ENCODE measurements at places on chromosomes 13 and 19.

- DNase-seq = no peak
Observed at GRCh38 chr13:23639674-23640073, 69.5 kb downstream of the TNFRSF19 start.

DNA sequence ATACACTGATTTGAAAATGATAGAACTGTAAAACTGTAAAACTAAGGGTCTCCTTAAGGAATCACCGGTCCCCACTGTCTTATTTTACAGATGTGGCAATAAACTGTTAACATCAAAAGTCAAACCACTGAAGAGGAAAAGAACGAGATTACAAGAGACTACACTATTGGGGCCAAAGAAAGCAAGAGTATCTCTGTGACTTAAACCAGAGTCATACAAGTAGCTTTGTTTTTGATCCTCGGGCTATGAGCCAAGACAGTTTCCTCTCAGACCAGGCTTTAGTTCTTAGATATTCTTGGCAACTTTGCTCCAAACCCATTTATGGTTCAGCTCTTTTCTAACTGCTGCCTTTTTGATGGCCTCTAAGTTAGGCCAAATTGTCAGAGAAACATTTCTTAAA, 113.8 kb downstream of the TBC1D4 start:
- DNase-seq = peak; percentile 65

DNA sequence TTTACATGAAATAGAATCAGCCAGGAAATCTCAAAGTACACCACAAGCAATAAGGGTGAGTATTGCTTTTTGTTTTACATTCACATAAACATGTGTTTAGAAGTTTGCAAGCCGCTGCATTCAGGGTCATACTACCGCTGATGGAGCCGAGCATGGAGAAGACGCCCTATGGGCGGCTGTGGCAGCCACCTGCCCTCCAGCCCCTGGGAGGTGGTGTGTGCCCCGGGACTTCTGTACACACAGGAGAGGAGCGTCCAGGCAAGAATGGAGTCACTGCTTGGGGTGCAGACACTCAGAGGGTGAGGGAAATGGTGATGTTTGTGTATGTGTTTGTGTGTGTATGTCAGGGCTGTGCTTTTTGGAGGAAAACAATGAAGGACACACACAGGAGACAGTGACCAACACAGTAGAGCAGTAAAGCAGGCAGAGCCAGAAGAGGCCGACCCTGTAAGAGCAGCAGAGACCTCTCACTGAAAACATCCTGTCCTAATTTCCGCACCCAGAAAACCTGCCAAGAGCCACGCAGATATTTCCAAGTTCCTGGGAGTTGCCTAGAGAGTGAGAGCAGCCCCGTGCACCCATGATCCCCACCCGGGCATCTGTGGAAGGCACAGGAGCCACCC, 108.1 kb upstream of the GJB6 start:
- DNase-seq = no peak

DNA sequence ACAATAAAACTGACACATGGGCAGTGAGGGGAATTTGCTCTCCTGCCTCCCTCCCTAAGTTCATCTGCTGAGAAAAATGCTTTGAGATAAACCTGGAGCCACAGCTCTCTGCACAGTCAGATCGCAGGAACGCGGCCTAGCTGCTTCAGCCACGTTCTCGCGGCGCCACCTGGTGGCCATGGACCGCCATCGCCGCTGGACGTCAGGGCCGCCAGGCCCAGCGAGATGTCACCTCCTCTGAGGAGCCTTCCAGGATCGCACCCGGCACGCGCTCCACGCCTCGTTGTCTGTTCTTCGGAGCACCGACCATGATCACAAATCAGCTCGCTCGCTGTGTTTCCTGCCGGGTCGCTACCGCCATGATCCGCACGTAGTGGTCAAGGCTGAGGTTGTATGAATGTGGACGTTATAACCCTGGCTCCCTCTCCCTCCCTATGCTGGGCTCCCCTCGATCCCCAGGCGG, 20.6 kb upstream of the USP29 start:
- peak; percentile 71 for DNase-seq

DNA sequence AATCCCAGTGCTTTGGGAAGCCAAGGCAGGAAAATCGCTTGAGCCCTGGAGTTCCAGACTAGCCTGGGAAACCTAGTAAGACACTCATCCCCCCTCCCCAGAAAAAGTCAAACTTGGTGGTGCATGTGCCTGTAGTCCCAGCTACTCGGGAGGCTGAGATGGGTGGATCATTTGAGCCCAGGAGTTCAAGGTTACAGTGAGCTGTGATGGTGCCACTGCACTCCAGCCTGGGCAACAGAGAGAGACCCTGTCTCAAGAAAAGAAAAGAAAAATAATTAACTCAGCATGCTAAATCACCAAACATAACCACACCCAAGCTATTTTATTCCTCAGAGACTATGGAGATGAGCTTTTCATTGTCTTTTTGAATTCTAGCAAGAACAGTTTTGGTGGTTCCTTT, 56.2 kb upstream of the SCEL start:
- no peak for DNase-seq

GRCh38 chr19:42216653-42217519, 591 bp downstream of the DEDD2 start:
- peak; percentile 15 for DNase-seq

DNA sequence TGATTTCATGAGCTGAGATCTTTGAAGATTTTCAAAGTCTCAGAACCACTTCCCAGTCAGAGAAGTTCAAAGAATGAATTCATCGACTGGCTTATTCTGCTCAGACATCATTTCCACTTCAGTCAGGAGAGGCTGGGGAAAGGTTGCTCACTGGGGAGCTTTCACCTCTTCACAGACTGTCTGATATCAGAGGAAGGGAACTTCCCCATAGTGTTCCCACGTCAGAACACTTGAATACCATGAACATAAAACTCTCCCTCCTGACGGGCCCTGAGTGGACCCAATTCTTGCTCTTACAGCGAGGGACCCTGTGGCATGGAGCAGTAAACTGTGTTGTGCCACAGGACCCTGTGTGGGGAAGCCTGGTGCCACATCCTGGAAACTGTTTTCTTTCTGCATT, 492.6 kb downstream of the COG6 start:
- no peak for DNase-seq

DNA sequence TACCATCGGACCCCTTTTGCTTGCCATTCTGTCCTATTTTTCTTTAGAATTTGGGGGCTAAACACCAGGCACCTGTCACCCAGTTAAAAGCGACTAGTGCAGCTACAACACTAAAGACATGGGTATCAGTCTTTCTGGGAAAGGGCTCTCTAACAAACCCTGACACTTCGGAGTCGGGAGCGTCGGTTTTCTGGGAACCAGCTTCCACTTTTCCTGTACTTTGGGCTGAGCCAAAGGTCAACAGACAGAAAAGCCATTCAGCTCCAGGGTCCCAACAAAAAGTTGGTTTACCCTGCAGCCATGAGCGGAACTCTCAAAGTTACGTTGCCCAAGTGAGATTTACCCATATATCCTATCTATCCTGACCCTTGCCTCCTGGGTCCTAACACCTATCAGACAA, 337.0 kb upstream of the SLITRK5 start:
- no peak for DNase-seq

DNA sequence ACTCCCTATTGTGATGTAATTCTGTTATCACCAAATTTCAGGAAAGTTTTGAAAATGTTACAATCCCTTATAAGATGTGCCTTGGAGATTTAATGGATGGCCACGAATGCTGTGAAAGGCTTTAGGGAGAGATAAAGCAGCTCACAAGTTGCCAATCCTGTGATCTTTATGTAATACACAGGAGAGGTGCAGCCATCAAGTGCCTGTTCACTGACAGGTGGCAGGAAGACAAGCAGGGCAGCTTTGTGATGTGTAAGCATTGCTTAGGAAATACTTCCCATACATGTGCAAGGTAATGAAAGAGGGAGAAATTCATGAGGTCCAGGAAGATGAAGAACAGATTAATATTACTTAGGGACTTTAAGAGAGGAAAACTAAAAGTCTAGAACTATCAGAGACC, 628.8 kb downstream of the SLITRK6 start:
- no peak for DNase-seq

GRCh38 chr13:41465898-41466320, 8.6 kb downstream of the RGCC start:
- no peak for DNase-seq

Data from PC-3 (cell line).